ENCODE measurements at places on chromosomes 7 and 10.

GRCh38 chr10:22593636-22594198 lies 120.7 kb downstream of the PIP4K2A start:
- DNase-seq: no peak

DNA sequence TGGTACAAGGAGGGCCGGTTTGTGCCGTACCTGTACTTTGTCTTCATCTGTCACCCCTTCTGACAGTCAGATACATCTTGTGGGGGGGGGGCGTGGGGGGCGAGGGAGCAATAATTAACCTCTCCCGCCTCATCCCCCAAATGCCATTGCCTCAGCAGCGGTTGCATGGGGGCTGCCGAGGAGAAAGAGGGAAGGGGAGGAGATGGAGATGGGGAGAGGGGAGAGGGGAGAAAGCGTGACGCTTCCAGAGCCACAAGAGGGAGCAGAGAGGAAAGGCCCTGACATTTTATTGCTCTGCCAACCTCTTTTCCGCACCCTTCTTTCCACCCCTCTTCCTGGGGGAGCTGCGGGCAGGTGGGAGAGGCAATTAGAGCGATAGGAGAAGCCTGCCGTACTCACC lies 11.8 kb downstream of the KAZALD1 start:
- DNase-seq: no peak

- no peak for DNase-seq
These were observed 30.5 kb downstream of the PAX2 start for GRCh38 chr10:100775871-100776270.

- DNase-seq: peak; percentile 66
These were observed 1077.1 kb upstream of the C7orf33 start for GRCh38 chr7:147513451-147513850.

DNA sequence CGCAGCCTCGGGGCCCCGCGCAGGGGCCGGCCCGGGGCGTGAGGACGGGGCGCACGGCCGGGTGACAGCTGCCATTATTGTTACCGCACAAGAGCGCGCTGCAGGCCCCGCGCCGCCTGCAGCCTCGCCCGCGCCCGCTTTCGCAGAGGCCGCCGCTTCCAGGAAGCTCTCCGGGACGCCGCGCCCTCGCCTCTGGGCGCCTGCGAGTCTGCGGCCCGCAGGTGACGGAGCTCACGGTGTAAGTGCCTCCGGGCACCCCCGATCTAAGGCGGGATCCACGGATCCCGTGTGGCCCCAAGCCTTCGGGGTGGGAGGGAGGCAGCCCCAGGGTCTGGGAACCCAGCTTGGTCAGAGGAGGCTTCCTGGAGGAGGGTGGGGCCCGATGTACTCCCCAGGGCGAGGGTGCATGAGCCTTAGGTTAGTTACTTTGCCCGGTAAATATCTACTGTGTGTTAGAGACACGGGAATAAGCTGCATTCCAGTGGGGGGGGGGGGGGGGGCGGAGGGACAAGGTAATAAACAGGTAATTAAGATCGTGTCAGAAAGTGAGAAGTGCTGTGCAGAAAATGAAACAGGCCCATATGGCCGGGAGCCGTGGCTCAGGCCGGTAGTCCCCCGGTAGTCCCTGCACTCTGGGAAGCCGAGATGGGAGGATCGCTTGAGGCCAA lies 638 bp downstream of the IQCE start:
- DNase-seq: no peak

DNA sequence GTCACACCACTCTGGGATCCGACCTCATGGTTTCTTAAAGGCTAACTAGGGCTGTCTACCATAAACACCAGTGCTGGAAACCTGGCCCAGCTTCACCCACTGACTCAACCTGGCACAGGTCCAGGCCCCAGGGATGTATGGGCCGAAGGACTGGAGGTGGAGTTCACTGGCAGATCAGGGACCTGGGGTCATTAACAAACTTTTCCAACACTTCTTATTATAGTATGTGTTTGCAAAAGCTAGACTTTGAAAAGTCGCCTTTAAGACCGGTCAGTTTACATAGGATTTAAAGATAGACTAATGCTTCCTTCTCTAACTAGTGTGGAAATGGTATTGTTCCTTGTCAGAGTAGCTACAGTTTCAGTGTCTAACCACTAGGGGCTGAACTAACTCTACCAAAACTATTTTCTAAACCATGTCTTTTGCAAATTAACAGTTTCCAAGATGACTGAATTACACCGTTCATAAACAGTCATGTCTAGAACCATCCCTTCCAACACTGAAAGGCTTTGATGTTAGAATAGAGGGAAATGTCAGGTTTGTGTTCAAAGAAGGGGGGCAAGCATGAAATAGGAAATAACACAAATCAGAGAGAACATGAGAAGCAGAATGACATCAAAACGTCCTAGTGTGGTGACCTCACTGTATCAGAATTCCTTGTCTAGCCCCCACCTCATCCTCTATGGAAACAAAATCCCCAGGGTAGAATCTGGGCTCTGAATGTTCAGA lies 29.7 kb downstream of the STN1 start:
- peak; percentile 44 for DNase-seq

GRCh38 chr7:32494946-32495297 lies 367 bp upstream of the AVL9 start:
- no peak for DNase-seq

- DNase-seq: peak; percentile 33
These were observed 266.0 kb downstream of the GRID1 start for GRCh38 chr10:86100581-86101061.

- DNase-seq: no peak
These were observed 211.5 kb downstream of the GPAM start for GRCh38 chr10:111972109-111972508.

DNA sequence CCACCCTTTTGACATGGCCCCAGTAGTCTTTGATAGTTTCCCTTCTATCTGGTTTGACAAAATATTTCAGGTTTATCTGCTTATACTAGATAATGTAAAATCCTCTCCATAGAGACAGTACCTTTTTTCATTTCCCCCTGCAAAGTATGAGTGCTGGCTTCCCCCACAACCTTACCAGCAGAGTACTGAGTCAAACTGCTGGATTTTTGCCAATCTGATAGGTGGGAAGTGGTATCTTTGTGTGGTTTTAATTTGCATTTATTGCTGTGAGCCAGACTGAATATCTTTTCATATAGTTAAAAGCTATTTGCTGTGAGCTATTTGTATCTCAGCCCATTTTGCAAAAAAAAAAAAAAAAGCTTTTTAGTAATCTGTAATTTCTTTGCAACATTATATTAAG lies 32.1 kb upstream of the HECTD2 start:
- no peak for DNase-seq

DNA sequence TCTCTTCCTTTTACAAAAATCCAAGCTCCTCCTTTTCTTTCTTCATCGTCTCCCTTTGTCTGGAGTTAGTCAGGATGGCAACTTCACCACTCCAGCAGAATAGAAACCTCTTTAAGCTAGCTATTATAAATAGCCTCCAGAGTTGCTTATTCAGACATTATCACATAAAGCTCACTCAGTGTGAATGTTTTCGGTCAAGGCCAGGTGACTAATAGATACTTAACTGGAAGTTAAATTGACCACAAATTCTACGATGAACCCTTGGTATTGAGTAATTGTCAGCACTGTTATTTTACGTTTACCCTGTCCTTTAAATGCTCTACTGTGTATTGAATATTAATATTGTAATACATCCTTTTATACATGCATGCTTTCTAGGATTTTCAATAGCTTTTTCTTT lies 340.4 kb downstream of the OTUD1 start:
- DNase-seq: no peak

- DNase-seq: no peak
These were observed 51.9 kb downstream of the SORBS1 start for GRCh38 chr10:95509251-95509650.

GRCh38 chr10:24708081-24708480 lies 15.6 kb downstream of the ARHGAP21 start:
- no peak for DNase-seq

Measured in COR-L47 (cell line).